ENCODE measurements at places on chromosomes 11 and 22.

- no peak for DNase-seq
These were observed 5.3 kb upstream of the GNAZ start for GRCh38 chr22:23065069-23065451.

DNA sequence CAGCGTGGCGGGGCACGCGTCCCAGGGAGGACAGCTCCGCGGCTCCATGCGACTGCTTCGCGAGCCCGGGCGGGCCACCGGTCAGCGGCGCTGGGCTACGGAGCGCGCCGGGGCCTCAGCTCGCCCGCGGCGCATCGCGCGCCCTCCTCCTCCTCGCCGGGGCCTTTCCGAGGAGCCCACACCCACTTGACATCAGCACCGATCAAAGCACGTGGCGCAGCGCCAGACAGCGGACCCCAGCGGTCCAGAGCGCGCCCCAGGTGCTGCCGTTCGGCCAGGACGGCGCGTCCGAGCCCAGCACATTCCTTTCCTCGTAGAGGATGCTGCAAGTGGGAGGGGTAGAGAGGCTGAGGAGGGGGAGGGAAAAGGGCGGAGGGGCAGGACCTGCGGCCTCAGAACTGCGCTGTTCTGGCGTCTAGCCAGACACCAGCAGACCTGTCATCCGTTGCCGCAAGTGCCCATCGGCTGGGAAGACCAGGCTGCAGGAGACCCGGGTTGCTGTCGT lies 88.6 kb downstream of the PLEKHA7 start:
- no peak for DNase-seq

DNA sequence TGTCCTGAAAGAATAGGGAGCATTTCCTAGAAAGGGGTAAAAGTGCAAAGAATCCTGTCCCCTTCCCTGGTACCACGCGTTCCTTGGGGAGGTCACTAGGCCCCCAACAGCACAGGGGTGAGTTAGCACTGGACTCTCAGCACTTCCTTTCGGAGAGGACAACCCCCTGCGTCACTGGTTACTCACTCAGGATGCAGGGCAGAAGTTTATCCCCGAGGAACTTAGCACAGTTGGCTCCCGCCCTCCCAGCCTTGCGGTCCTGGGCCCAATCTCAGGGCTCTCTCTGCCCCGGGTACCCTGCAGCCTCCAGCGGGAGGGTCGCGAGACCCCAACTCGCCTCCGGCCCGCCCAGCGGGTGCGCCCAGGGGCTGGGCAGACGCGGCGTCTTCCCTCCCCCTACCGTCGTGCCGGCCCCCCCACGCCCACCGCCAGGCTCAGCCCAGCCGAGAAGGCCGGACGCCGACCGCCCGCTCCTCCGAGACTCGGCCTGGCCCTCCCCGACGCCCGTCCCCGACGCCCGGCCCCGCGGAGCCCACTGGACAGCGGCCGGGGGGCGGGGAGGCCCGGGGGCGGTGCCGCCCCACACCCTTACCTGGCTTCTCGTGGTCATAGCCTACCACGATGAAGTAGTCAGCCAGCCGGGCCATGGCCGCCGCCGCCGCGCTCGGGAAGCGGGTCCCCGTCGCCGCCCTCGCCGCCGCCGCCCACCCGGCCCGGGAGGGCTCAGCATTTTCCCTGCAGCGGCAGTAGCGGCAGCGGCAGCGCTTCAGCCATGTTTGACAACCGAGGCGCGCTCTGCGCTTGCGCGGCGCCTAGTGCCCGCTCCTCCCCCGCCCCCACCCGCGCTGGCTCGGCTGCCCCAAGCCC lies at the start of gene SBF2:
Gene SBF2, minus strand, starts transcription at position 797 of the 867 bp plus-strand sequence. Its CDS starts 150 bp downstream, at position 647.
- peak; percentile 81 for DNase-seq

GRCh38 chr22:49528420-49528720 lies 299.3 kb downstream of the BRD1 start:
- DNase-seq = no peak

GRCh38 chr11:31529701-31530100 lies 20.1 kb downstream of the ELP4 start:
- no peak for DNase-seq

DNA sequence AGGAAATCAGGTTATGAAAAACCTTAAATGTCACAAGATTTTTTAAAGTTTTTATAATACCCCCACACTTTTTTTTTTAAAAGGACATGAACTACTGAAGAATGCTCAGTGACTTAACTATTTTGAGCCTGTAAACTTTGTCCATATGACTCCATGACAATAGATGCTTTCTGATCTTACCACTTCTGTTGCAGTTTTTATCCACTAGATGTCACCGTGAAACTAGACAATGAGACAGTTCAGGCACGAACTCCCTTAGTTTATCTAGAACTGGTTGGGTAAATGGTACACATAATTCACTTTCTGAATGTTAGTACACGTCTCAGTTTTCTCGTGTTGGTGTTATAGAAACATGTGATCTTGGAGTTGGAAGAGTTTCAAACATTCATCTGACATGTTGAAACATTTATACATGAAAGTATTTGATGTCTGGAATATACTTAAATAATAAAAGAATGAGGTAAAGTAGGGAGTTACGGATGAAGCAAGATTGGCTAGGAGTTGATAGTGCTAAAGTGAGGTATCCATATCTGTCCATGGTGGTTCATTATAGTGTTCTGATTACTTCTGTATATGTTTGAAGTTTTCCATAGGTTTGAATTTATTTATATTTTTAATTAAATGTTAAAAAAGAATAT lies 8.1 kb downstream of the CCDC15 start:
- DNase-seq = peak; percentile 85

- DNase-seq = no peak
These were observed 38.0 kb downstream of the JHY start for GRCh38 chr11:122920579-122920978.

DNA sequence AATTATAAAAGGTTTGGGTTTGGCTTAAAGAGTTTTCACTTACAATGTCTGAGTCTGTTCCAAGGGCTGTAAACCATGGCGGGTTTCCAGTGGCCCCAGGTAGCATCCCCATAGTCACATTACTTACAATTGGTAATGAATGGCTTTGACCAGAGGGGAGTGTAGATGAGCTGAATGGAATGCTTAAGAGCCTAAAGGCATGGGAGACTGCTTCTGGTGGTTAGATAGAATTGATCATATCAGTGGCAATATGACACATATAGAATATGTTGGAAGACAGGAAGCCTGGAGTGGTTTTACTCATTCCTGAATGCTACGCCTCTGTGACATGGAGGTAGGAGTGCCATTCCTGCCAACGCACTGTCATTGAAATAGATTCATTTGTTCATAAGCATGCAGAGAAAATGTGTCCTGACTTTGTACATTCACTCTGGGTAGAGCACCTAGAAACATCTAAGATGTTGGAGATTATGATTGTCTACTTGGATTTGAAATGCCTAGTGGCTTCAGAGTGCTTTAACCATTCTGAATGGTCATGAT lies 183.3 kb downstream of the BLID start:
- DNase-seq = no peak

GRCh38 chr11:102429691-102430090 lies 22.9 kb downstream of the TMEM123 start:
- no peak for DNase-seq

- DNase-seq = no peak
These were observed 1.0 kb downstream of the FUT4 start for GRCh38 chr11:94544646-94545263.

DNA sequence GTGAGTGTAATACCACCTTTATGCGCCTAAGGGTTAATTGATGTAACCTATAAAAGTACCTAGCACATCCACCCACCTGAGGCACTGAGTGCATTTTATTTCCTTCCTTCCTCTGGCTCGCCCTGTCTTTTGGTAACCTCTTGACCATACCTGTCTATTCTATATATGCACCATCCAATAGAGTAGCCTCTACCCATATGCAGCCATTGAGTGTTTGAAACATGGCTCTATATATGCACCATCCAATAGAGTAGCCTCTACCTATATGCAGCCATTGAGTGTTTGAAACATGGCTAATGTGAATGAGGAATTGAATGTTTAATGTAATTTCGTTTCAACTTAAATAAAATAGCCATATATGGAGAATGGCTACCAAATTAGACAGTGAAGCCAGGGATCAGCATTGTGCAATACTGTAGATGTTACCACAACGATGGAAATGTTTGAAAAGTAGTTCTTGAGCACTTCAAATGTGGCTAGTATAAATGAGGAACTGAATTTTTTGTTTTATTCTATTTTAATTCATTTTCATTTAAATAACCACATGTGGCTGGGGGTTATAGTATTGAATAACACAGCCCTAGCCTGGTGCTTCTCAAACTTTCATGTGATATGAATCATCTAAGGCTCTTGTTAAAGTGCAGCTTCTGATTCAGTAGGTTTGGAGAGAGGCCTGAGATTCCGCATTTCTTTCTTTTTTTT lies 33.8 kb downstream of the SLC35F2 start:
- DNase-seq = no peak

DNA sequence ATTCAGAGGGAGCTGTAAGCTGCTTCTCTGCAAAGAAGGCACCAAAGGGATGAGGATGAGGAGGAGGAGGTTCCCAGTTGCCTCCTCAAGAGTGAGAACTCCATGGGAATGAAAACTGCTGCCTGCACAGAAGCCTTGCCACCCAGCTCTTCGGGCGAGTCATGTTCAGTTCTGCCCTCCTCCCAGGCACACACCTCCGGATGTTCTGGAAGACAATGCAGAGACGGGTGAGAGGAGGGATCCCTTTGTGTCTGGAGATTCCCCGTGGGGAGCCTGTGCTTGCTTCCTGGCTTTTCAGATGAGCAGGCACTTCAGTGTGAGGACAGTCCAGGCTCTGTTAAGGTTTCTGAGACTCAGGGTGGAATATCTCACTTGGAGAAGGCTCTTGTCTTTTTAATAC lies 295.6 kb downstream of the DDX10 start:
- DNase-seq = no peak

DNA sequence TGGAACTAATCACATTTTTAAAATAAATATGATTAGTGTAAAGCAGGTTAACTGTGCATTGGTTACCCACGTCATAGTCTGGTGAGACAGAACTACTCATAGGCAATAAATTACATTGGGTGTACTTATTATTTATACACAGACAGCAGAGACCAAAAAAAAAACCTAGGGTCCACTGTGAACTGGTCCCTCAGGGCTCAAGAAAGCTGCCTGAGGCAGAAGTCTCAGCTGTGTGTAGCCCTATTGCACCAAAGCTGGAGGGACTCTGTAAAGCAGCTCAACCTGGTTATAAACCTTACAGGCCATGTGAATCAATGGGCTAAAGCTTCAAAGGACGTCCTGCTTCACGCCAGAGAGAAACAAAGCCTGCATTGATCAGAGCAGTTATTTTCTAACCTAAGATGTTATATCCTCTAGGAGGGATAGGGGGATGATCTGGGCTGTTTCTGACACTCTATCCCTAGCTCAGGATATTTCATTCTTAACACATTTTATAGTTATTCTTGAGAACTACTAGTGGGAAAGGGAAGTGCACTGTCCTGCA lies 432.2 kb upstream of the ANO3 start:
- peak; percentile 50 for DNase-seq

DNA sequence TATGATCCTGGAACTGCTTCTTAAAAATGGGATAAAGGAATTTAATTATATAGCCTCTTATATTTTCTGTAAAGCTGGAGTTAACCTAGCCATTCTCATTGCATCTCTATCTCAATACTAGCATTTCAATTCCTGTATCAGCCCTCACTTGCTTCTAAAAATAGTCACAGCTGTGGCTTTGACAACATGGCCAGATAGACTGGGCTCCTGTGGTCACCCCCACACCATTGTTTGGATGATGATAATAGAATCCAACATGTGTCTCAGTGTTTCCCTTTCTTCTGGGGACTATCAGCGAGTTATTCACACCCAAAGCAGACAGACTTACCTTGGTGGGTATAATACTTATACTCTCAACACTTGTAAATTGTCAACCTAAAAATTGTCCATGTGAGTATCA lies 6.9 kb downstream of the VWA5A start:
- DNase-seq = no peak

GRCh38 chr11:72737336-72737735 lies 14.9 kb downstream of the ARAP1 start:
- DNase-seq = no peak

DNA sequence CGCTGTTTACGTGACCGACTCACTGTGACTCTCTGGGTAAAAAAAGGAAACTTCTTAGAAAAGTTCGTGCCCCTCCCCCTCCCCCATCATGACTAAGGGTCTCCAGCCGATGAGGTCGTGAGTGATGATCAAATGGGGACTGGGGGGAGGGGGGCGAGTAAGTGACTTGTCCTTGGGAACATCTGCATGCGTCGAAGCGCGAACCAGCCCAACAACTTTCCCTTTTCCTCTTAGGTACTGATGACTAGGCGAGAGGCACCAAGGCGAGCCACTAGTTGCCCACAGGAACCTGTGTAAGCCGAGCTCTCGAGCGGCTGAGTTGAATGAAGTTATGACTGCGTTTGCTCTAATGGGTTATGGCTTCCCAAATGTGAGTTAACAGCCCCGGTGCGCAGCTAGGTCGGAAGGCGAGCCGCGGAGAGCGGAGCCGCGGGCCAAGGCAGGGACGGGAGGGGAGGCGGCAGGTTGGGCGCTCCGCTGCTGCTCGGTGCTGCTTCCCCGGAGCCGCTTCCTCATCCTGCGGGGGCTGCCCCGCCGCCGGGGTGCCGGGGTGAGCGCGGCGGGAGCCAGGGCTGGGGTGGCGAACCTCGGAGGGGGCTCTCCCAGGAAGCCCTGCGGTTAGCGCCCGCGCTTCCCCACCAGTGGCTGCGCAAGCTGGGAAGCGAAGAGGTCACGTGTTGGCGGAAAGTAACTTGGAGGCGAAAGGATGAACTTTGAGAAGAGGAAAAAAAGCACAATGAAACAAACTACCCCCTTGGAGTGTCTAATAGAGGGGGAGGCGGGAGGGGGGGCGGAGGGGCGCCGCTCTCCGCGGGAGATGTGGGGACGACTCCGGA lies 22.1 kb upstream of the BDNF start:
- no peak for DNase-seq
